CD4-positive, alpha-beta T cell treated with Interleukin-15 for 1 hour (primary cell): ENCODE measurements at places on chromosomes 1 and 21.

- no peak for DNase-seq
Measured at GRCh38 chr1:221164029-221164428, 284.8 kb downstream of the HLX start.

- no peak for DNase-seq
Measured at GRCh38 chr1:5707566-5708345, 284.5 kb downstream of the NPHP4 start.

- no peak for DNase-seq
Measured at GRCh38 chr1:166730299-166730888, 108.9 kb upstream of the POGK start.

- no peak for DNase-seq
Measured at GRCh38 chr1:85544689-85545215, 35.8 kb upstream of the CCN1 start.

- DNase-seq, result peak; percentile 50
Measured at GRCh38 chr1:225250432-225250831, 177.4 kb downstream of the LBR start.

DNA sequence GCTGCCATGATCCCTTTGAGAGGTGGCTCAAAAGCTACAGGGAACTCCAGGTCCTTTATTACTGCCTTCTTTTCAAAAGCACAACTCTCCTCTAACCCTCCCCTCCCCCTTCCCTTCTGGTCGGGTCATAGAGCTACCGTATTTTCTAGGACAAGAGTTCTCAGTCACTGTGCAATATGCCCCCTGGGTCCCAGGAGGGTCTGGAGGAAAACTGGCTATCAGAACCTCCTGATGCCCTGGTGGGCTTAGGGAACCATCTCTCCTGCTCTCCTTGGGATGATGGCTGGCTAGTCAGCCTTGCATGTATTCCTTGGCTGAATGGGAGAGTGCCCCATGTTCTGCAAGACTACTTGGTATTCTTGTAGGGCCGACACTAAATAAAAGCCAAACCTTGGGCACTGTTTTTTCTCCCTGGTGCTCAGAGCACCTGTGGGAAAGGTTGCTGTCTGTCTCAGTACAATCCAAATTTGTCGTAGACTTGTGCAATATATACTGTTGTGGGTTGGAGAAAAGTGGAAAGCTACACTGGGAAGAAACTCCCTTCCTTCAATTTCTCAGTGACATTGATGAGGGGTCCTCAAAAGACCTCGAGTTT, 3.1 kb downstream of the BTG2 start:
- no peak for DNase-seq

DNA sequence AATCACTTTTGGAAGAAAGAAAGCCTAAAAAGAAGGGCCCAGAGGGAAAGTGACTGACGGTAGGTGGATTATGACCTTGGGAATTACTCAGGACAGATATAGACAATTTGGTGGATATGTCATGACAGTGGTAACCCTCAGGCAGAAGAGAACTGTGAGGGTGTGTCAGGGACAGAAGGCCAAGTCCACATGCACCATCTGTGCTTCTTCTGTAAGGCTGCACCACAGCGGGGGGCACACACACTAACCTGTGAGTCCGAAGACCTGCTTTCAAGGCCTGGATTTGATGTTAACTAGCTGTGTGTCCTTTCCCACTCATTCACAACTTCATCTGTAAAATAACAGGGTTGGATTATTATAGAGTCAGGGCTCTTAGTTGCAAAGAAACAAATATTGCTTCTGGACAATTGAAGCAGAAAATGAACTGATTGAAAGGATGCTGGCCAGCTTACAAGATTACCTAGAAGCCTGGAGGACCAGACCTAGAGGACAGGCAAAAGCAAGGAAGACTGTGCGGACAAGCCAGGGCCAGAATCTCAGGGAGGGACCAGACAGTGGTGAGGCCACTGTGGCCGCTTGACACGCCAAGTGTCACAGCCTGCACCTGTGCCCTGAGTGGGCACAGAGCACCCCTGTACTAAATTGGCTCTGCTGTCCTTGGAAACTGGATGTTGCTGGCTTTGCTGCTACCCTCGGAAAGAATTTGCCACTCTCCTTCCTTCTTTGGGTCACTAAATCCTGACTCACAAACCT, 34.7 kb upstream of the USP24 start:
- DNase-seq, result no peak

DNA sequence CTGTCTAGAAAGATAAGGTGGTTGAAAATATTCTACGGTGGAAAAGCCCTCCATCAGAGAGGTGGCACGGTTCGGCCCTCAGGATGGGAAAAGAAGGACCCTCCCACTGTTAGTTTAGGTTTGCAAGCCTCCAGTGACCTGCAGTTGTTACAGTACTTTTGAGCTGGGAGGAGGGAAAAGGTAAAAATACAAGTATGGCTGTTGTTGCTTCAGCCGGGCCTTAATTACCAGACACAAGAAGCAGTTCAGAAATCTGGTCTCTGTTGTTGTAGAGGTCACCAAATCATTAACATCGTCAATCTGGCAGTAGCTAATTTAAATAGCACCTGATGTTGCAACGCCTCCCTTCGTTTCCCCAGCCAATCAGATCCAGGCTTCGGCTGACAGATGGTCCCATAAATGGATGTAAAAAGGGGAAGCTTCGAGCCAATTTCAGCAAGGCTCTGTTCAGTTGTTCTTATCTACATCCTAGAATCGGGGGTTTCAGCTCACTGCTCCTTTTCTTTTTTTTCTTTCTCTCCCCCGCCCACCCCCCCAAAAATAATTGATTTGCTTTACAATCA, at the start of gene ELAVL4:
Gene ELAVL4 (plus strand): TSS at position 424 of the 563 bp plus-strand sequence. CDS start 270 bp downstream, outside the sequence.
- DNase-seq, result peak; percentile 20

GRCh38 chr1:240417317-240417716, 194.6 kb downstream of the GREM2 start:
- no peak for DNase-seq

DNA sequence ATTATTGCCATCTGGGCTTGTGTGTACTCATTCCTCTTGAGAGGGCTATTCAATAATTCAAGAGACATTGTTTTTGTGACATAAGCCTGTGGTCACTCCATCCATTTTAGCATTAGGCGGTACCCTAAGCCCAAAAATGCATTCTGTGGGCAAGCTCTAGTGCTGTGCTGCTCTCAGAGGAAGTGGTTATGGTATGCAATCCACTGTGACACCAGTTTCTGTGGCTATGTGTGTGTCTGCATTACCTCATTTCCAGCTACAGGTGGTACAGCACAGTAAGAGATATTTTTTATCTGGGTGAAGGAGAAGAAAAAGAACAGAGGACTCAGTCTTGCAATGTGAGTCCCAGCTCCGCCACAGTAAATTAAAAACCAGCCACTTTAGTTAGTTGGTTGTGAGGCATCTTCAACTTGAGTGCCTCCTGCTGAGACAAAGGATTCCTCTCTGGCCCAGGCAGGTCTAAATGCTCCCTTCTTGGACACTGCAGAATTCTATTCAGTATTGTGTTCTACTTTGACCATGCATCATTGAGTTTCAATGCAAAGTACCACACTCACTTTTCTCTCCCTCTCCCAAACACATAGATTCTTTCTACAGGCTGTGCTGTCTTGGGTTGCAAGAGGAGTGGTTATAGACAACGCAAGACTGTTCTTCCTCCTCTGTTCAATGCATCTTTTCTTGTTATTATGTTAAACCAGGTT, 777.8 kb upstream of the BRINP3 start:
- DNase-seq, result no peak

DNA sequence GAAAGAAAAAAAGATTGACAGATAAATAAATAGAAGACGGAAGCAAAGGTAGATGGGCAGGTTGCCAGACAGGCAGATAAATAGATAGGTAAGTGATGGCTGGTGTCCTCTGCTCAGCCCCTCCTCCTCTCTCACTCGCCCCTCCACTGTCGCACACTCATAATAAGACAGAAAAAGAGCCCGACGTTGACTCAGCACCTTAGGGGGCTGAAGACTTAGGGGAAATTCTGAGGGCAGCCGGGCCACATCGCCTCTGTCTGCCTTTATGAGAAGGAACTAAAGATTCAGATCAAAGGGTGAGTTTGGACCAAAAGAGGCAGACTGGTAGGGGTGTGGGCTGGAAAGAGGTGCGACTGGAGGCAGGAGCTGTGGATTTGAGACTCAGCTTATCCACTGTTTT, 158.1 kb upstream of the IGSF21 start:
- DNase-seq, result no peak

- DNase-seq, result no peak
Measured at GRCh38 chr1:47847763-47848162, 149.4 kb downstream of the TRABD2B start.

GRCh38 chr21:29321932-29322928, 23.5 kb downstream of the BACH1 start:
- DNase-seq, result no peak

GRCh38 chr1:207579436-207579799, 65.5 kb upstream of the CR1L start:
- DNase-seq, result peak; percentile 37

DNA sequence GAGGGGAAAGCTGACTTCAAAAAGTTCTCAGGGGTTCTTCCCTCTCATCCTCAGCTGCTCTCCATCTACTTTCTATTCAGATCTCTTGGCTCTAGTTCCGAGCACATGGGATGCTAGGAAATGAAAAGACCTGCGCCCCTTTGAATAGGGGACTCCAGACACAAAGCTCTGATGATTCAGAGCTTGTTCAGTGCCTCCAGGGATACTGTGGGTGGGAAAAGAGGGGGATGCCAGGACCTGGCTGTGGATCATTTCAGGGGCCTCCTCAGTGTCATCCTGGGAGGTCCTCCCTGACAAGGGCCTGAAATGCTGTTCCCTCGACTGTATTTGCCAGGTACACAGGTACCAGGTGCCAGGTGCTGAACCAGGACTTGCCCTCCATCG, 943 bp upstream of the KIAA0040 start:
- no peak for DNase-seq

GRCh38 chr1:87170931-87171598, 157.6 kb upstream of the LMO4 start:
- DNase-seq, result no peak

- no peak for DNase-seq
Measured at GRCh38 chr1:240836271-240836670, 224.3 kb upstream of the GREM2 start.

- DNase-seq, result no peak
Measured at GRCh38 chr1:205600085-205600484, 31.7 kb downstream of the ELK4 start.

- DNase-seq, result no peak
Measured at GRCh38 chr1:198276241-198276640, 119.4 kb downstream of the NEK7 start.

GRCh38 chr1:91400133-91400725, 4.4 kb downstream of the HFM1 start:
- DNase-seq, result no peak

GRCh38 chr1:206816390-206817287, 44.3 kb upstream of the IL10 start:
- peak; percentile 22 for DNase-seq

DNA sequence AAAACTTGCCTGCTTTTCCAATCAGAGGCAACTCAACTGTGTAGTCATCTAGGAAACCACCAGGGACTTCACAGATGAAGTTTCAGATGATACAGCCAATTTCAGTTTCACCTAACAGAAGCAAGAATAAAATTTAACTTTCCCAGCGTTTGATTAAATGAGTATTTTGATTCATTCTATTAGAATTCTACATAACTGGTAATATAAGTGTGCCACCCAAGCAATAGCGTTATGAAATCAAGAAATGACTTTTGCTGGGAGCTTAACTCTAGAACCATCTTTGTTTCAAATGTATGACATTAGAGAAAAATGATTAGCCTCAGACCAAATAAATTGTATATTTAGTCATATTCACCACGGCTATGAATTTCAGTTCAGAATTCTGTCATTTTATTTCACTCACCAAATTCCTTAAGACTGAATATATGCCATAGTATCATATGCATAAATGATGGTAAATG, 239.3 kb downstream of the NRIP1 start:
- no peak for DNase-seq

- DNase-seq, result no peak
Measured at GRCh38 chr1:63958556-63958955, 184.7 kb downstream of the ROR1 start.

DNA sequence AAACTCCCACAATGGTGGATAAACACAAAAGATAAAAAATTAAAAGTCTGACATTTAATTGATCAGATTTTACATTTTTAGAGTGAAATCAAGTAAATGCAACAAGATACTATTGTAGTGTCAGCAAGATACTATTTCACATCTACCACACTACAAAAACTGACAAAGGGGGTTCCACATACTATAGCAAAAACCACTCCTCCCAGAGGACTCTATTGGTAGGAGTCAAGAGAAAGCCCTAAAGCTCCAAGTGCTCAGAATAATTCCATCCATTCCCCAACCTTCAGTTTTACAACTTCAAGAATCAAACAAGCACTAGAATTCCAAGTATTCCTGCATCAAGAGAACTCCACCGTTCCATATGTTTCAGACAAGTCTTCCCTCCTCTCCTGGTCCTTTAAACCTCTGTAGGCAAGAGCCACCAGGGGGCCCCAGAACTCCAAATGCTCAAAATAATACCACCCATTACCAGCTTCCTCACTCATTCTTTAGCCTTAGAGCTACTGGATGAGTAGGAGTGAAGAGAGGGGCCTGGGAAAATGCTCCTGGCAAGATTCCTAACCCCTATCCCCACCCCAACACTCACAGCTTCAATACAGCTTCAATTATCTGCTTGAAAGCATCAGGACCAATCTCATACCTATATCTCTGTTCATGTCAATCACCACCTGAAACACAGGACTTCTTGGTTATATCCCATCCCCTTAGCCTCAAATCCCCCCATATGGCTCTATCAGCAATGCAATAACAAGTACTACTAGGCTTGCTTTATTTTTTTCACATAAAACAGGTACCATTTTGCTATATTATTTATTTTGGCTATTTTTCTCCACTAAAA, 9.9 kb downstream of the TOR1AIP2 start:
- peak; percentile 45 for DNase-seq

DNA sequence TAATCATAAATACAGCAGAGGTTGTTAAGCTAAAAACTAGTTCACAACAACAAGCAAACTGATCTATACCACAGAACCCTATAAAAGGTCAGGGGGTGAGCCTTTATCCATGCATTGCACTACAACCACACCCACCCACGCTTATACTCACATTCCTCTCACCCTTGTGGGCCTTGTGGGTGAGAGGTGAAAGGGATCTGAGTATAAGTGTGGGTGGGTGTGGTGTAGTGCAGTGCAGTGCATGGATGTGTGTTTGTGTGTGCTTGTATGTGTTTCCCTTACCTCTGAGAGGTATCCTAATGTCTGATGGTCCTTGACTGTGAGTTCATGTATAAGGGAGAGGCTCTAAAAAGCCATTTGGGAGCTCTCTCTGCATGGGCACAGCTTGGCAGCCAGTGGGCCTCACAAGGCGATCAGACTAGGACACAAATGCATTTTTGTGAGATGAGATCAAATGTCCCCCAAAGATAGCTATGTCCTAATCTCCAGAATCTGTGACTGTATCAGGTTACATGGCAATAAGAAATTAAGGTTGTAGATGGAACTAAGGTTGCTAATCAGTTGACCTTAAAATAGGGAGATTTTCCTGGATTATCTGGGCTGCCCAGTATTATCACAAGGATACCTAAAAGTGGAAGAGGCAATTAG, 95.5 kb upstream of the DPT start:
- DNase-seq, result no peak

DNA sequence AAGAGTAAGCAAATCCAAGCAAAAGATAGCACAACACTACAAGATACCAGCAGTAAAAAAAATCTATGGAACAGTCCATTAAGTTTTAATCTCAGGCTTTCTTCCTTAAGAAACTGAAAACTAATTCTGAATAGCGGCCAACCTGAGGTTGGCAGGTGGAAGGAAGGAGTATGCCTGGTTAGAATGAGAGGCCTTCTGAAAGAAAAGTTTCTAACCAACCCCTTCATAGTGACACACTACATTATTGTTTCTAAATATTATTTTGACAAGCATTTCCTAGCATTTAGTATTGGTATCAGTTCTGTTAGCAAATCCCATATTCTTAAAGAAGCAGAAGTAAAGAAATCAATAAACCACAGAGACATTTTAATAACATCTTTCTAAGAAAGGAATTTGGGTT, 205.7 kb upstream of the PTBP2 start:
- no peak for DNase-seq
